Karpas-422 (cell line): ENCODE measurements at places on chromosomes 5 and 9. TPM values are rescaled to one million over a fixed set of nuclear protein-coding genes. Genes with fewer than 3 reads are reported as not detected.

Gene PPP1R2B
- total RNA-seq = not detected in 2 replicates

GRCh38 chr5:150317048-150318003 lies 14.6 kb upstream of the ARSI start:
- no peak overlapping the region for H3K4me3 ChIP-seq
- H3K36me3 ChIP-seq = no peaks in the 10 kb centered on the region
- H3K4me1 ChIP-seq = no peaks in the 10 kb centered on the region
- no peaks in the 10 kb centered on the region for H3K27me3 ChIP-seq
- H3K27ac ChIP-seq = no peak overlapping the region

DNA sequence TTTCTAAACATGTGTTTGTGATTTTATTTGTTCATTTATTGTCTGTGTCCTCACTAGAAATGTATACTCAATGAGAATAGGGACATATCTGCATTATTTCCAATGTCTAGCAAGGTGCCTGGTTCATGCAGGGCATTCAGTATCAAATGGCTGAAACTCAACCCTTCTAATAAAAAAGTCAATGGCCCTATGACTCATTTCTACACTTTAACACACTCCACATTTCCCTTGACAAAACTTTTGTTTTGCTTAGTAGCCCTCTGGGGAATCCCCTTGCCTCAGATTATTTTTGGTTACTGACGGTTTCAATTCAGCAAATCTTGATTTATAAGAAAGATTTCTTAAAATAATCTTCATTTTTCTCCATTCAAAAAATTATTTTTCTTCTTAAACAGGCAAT lies 206.0 kb upstream of the DMRTA1 start:
- no peak overlapping the region for H3K4me3 ChIP-seq
- peak; percentile 67 for DNase-seq
- H3K4me1 ChIP-seq = peaks cover 24% of the 10 kb centered on the region
- no peak overlapping the region for H3K27ac ChIP-seq
- H3K27me3 ChIP-seq = no peaks in the 10 kb centered on the region
- H3K36me3 ChIP-seq = no peaks in the 10 kb centered on the region

GRCh38 chr9:128072144-128073021 lies 4.4 kb downstream of the SLC25A25 start:
- H3K4me3 ChIP-seq = peak overlapping the region; percentile 54
- H3K27me3 ChIP-seq = no peaks in the 10 kb centered on the region
- H3K4me1 ChIP-seq = peaks cover 38% of the 10 kb centered on the region
- H3K27ac ChIP-seq = peak overlapping the region; percentile 86
- DNase-seq = peak; percentile 79

DNA sequence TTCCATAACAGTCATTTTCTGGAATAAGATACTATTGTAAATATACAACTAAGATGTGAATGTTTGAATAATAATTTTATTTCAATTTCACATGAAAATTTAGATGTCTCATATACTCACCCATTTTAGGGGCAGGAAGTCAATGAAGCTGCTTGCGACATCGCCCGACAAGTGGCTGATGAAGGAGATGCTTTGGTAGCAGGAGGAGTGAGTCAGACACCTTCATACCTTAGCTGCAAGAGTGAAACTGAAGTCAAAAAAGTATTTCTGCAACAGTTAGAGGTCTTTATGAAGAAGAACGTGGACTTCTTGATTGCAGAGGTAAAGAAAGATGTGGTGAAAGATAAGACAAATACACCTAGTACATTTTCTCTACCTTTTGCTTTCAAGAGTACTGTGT lies 8.6 kb downstream of the BHMT start:
- H3K4me1 ChIP-seq = no peaks in the 10 kb centered on the region
- H3K36me3 ChIP-seq = no peaks in the 10 kb centered on the region
- DNase-seq = peak; percentile 37
- no peaks in the 10 kb centered on the region for H3K27me3 ChIP-seq
- no peak overlapping the region for H3K27ac ChIP-seq

- DNase-seq = no peak
- no peaks in the 10 kb centered on the region for H3K36me3 ChIP-seq
- no peaks in the 10 kb centered on the region for H3K4me1 ChIP-seq
- H3K27me3 ChIP-seq = no peaks in the 10 kb centered on the region
- no peak overlapping the region for H3K27ac ChIP-seq
- no peak overlapping the region for H3K4me3 ChIP-seq
Observed at GRCh38 chr9:83238871-83239640, 176.1 kb upstream of the RASEF start.

DNA sequence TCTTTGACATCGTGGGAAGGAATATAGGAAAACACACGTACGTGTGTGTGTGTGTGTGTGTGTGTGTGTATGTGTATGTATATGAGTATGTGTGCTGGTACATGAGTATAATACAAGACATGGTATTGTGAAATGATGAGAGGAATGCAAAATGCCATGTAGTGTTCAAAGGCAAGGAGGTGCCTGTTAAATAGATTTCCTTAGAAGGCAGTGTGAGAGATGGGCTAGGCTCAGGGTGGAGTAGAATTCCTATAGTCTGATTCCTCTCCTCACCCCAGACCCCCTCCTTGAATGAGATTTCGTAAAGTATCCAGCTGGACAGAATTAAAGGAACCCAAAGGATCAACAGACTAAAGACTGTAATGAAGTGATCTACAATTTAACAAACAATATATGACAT lies 11.1 kb downstream of the GPR21 start:
- H3K27me3 ChIP-seq = no peaks in the 10 kb centered on the region
- no peak for DNase-seq
- H3K36me3 ChIP-seq = peaks cover 28% of the 10 kb centered on the region
- no peaks in the 10 kb centered on the region for H3K4me1 ChIP-seq

- no peak overlapping the region for H3K4me3 ChIP-seq
- no peak overlapping the region for H3K27ac ChIP-seq
- H3K36me3 ChIP-seq = no peaks in the 10 kb centered on the region
- no peaks in the 10 kb centered on the region for H3K27me3 ChIP-seq
- DNase-seq = no peak
- H3K4me1 ChIP-seq = no peaks in the 10 kb centered on the region
Observed at GRCh38 chr5:94326586-94326985, 291.8 kb downstream of the KIAA0825 start.

GRCh38 chr5:64526734-64527439 lies 21.1 kb downstream of the RGS7BP start:
- no peaks in the 10 kb centered on the region for H3K27me3 ChIP-seq
- H3K27ac ChIP-seq = no peak overlapping the region
- no peaks in the 10 kb centered on the region for H3K4me1 ChIP-seq
- DNase-seq = no peak
- no peaks in the 10 kb centered on the region for H3K36me3 ChIP-seq

GRCh38 chr9:136204145-136204805 lies 653 bp downstream of the LHX3 start:
- DNase-seq = no peak
- no peak overlapping the region for H3K27ac ChIP-seq
- no peaks in the 10 kb centered on the region for H3K27me3 ChIP-seq
- H3K4me1 ChIP-seq = peaks cover 15% of the 10 kb centered on the region
- no peak overlapping the region for H3K4me3 ChIP-seq

- no peak for DNase-seq
- no peaks in the 10 kb centered on the region for H3K27me3 ChIP-seq
- H3K36me3 ChIP-seq = no peaks in the 10 kb centered on the region
- H3K27ac ChIP-seq = no peak overlapping the region
Observed at GRCh38 chr5:78887384-78888118, 97.6 kb downstream of the ARSB start.

DNA sequence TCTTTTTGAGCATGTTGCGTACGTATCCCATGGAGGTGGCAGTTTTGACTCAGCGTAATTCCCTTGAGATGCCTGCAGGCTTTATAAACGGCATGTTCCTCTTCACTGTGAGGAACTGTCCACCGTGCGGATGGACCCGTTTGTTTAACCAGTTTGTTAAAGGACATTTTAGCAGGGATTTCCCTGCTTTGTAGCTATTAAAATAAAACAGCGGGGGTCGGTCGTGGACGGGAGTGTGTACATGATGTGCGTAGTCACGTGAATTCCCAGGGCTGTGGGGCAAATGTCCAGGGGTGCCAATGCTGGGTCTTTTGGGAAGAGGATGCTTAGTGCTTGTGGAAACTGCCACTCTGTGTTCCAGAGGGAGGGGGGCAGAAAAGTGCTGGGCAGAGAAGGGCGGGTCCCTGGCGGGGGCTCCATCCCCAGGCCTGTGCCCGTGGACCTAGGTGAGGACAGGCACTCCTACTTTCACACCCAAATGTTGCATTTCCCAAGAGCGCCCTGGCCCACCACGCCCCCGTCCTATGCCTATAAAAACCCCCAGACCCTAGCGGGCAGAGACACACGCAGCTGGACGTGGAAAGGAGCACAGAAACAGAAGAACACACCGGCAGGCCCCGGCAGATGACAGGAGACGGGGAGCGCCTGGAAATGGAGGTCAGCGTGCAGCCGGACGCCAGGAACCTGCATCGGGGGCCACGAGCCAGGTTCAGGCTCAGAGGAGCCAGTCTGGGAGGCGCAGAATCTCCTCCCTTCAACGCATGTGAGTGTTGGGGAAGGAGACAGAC lies 4.0 kb upstream of the TERT start:
- DNase-seq = no peak
- H3K4me3 ChIP-seq = no peak overlapping the region
- no peaks in the 10 kb centered on the region for H3K36me3 ChIP-seq
- H3K4me1 ChIP-seq = peaks cover 26% of the 10 kb centered on the region
- H3K27ac ChIP-seq = no peak overlapping the region

DNA sequence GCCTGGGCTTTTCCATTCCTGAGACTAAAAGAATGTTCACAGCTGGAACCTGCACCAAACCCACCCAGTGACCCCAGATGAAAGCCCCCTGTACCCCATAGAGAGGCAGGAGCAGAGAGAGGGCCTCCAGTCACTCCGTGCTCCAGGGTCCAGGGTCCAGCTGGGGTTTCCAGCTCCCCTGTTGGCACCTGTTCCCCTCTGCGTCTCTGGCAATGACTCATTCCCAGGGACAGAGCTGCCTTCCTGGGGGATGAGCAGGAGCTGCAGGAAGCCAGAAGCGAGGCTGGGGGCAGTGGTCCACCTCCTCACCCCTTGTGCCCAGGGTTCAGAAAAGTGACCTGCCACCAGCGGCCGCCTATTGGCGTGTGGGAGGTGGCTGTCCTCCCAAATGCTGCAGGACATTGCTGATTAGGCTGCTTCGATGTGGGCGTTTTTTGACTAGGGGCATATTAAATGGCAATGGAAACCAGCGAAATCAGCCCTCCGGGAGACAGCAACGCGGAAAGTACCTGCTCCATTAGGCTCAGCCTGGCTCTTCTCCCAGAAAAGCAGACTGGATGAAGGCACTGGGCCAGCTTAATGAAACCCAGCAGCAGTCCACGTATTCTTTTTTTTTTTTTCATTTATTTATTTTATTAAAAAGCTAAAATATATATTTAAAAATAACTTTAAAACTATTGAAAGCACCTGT lies 97.4 kb downstream of the DAP start:
- DNase-seq = no peak
- no peak overlapping the region for H3K4me3 ChIP-seq
- no peak overlapping the region for H3K27ac ChIP-seq
- H3K36me3 ChIP-seq = no peaks in the 10 kb centered on the region
- no peaks in the 10 kb centered on the region for H3K4me1 ChIP-seq

DNA sequence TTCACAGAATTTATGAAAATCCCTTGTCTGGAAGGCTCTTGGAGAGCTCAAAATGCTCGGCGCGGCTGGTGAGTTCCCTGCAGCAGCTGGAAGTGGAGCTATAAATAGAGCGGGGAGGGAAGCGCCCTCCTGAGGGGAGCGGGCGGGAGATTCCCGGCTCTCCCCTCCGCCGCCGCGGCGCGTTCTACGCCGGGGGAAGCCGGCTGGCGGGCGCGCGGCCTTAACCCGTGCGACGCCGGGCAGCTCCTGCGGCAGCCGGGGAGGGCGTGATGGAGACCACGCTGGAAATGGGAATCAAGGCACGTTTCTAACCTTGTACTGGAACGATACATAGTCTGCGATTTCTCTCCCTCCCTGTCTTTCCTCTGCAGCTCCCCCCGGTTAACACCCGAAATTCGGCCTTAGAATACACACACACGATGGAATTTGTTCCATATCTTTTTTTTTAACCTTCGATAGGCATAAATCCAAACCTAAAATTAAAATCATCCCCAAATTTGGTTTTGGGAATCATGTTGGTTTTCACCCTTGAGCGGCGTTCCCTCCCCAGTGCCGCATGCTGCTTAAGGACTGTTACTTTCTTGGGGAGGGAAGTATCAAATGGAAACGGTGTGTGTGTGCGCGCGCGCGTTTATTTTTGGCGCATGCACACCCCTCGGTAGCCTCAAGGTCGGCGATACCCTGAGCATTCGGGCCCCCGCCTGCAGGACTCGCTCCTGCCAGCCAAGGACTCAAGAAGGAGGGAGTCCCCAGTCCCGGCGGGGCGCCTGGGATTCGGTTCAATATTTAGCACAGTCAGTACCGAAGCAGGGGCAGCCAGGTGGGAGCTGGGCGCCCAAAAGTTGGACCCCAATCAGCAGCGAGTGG lies 306.3 kb upstream of the KCNN2 start:
- no peak overlapping the region for H3K27ac ChIP-seq
- H3K27me3 ChIP-seq = no peaks in the 10 kb centered on the region
- no peak overlapping the region for H3K4me3 ChIP-seq
- no peak for DNase-seq
- no peaks in the 10 kb centered on the region for H3K36me3 ChIP-seq

DNA sequence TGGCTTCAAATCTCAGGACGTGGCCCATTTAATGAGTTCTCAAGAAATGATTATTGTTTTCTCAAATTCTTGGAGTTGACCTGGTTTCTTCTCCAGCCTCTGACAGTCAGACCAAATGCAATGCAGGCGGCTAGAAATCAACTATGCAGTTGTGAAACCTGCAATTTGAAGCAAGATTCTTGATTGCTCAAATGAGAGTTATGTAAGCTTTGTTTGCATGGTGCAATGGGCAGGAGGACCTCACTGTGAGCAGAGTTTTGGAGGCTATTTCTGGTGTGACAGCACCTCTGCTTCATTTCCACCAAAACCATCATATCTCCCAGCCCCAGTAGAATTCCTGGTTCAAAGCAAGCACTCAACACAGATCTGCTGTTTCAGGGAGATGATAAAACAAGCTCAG lies 500.0 kb upstream of the KLF4 start:
- no peak overlapping the region for H3K4me3 ChIP-seq
- H3K4me1 ChIP-seq = no peaks in the 10 kb centered on the region
- H3K27ac ChIP-seq = no peak overlapping the region
- H3K36me3 ChIP-seq = no peaks in the 10 kb centered on the region

GRCh38 chr9:130138171-130138653 lies 34.0 kb upstream of the NCS1 start:
- DNase-seq = no peak
- H3K27me3 ChIP-seq = no peaks in the 10 kb centered on the region
- no peak overlapping the region for H3K4me3 ChIP-seq
- no peak overlapping the region for H3K27ac ChIP-seq

DNA sequence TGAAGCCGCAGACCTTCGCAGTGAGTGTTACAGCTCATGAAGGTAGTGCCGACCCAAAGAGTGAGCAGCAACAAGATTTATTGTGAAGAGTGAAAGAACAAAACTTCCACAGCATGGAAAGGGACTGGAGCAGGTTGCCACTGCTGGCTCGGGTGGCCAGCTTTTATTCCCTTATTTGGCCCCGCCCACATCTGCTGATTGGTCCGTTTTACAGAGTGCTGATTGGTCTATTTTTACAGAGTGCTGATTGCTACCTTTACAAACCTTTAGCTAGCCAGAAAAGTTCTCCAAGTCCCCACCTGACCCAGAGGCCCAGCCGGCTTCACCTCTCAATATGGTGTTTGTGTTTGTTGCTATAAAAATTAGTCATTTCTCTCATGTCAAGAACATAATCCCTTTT lies 49.7 kb downstream of the RECK start:
- no peaks in the 10 kb centered on the region for H3K27me3 ChIP-seq
- no peak overlapping the region for H3K4me3 ChIP-seq
- no peaks in the 10 kb centered on the region for H3K4me1 ChIP-seq
- DNase-seq = peak; percentile 69
- H3K36me3 ChIP-seq = no peaks in the 10 kb centered on the region
- H3K27ac ChIP-seq = no peak overlapping the region
